Gastrocnemius medialis (tissue), 4 donors: ENCODE measurements at places on chromosomes 5 and 9.

- DNase-seq = no peak
Measured at GRCh38 chr5:176436656-176437055, 11.5 kb upstream of the FAF2 start.

DNA sequence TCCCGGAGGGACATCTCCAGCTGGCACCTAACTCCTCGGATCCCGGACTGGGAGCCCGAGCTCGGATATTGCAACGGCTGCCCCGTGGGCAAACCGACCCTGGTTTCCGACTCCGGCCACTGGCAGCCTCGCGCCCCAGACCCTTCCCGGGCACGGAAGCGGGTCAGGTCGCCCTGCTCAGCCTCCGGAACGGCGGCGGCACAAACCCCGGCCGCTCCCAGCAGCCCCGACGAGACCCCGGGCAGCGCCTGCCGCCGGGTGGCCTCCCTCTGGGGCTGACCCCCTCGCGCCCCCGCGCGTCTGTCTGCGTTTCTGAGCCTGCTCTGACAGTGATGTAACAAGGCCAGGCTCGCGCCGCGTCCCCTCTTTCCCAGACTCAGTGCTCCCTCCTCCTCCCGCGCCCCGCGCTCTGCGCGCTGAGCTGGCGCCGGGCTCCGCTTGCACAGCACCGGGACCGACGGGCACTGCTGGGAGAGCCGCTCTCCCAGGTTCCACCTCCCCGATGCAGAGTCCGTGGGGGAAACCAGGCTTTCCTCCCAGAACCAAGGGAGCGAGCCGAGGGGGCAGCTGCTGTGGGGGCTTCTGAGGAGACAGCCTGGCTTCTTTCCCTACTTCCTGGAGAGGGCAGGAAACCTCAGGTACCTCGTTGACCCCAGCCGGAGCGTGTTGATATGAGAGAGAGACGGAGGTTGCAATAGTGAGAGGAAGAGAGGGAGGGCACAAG is at the start of gene TMEM215:
Gene TMEM215 (plus strand): TSS at position 373 of the 724 bp plus-strand sequence. CDS start 644 bp downstream, outside the sequence.
- no peak for DNase-seq

- DNase-seq = no peak
Measured at GRCh38 chr9:36504156-36504555, 68.5 kb upstream of the MELK start.

- no peak for DNase-seq
Measured at GRCh38 chr5:12013351-12013750, 109.1 kb upstream of the CTNND2 start.

DNA sequence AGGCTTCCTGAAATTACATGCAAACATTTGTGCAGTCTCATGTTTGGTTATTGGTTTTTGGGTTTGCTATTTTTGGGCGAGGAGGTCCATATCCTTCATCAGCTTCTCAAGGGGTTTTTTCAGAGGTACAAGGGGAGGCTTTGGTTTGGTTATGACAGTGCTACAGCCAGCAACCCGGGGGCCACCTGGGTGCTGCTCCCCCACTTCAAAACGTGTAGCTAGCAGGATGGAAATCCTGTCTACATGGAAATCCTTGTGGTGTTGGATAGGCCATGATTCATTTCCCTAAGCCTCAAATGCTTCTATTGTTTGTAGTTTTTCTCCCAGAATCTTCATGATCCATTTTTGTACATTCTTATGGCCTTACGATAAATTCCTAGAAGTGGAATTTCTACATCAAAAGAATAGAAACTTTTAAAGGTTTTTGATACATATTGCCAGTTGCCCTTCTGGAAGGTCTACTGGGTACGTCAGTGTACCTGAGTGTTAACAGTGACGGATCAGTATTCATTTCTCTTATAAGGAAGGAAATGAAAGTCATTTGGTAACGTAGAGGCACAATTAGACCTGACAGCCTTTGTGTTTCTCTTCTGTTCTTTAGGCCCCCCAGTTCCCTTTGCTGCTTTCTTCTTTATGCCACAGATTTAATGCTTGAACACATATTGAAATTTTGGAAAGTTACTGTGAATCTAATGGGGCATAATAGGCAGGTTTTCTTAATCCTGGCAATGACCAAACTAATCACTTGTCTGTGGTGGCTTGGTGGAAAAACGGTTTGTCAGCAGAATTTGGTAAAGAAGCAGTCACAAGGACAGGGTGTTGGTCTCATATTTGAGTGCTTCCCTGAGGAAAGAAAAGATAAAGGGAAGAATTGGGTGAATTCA is 69.7 kb upstream of the ABL1 start:
- DNase-seq = no peak

- DNase-seq = no peak
Measured at GRCh38 chr5:367358-368130, 46.0 kb downstream of the AHRR start.
